ENCODE measurements at places on chromosomes 2 and 18. TPM values are rescaled to one million over a fixed set of nuclear protein-coding genes. Genes with fewer than 3 reads are reported as not detected.

APCDD1 gene
- total RNA-seq, result 0.73 TPM

ATP6V1C2 gene
- total RNA-seq, result under 0.01 TPM

RPRM gene
- not detected for total RNA-seq

DPYSL5 gene
- total RNA-seq, result not detected

TLX2 gene
- total RNA-seq, result under 0.01 TPM

POLR1B gene
- 33.2 TPM for total RNA-seq

All from subcutaneous preadipocyte (primary cell).